Chondrocyte (in vitro differentiated cells): ENCODE measurements at places on chromosomes 4 and X. TPM values are rescaled to one million over a fixed set of nuclear protein-coding genes. Genes with fewer than 3 reads are reported as not detected.

Gene FBXL5
- total RNA-seq, result 54.4 to 110 TPM (median 56.9 TPM) in 3 replicates

DNA sequence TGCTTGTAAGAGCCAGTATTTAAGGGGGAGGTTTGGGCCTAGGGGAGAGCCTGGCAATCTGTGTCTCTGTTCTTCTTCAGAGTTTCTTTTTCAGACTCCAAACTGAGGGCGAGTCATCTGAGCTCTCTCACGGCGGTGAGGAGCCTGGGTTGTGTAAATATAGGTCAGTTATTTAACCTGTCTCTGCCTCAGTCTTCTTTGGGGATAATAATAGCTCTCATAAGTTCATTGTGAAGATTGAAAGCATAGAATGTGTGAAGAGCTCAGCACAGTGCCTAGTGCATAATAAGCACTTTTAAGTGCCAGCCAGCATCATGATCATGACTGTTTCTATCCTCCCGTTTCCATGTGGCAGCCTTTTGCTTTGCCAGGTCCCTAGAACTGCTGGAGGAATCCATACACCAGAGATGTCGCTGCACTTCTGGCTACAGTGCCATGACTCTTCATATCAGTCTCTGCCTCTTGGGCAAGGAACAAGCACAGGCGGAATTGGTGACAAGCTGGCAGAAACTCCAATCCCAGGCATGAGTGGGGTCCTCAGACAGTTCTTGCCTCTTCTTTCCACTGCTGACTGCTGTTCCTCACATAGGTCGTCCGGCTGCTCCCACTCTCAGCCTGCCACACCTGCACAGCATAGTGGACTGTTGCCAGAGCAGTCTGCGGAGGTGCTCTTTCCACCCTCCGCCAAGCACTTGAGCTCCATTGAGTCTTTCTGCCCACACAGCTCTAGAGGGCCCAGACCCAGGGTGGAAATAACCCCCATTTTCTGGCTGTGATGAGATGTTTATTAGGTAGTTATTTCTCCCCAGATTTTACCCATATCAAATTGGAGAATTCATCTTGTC lies 103.7 kb upstream of the MAML3 start:
- DNase-seq, result no peak

DNA sequence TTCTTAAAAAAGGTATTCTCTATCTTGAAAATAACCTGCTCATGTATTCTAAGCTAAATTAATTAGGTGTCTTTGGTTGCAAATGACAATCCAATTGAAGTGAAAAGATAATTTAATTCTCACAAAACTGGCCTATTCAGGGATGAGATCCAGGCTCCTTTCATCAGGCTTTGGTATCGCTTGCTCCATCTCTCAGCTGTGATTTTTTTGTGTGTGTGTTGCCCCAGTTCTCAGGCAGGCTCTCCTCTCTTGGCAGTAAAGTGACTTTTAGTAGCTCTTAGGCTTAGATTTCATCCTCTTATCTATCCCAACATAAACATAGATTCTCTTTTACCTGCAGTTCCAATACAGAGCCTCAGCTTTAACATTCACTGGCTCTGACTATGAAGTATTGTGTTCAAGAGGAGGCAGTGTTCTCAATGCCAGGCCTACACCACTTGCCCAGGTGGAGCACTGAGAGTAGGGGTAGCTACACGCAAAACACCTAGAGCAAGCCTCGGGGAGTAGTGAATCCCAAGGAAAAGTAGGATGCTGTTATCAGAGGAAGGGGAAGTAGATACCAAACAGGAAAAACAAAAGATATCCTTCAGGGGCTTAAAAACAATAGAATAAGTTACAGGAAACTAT lies 392.4 kb upstream of the ATOH1 start:
- DNase-seq, result no peak

DNA sequence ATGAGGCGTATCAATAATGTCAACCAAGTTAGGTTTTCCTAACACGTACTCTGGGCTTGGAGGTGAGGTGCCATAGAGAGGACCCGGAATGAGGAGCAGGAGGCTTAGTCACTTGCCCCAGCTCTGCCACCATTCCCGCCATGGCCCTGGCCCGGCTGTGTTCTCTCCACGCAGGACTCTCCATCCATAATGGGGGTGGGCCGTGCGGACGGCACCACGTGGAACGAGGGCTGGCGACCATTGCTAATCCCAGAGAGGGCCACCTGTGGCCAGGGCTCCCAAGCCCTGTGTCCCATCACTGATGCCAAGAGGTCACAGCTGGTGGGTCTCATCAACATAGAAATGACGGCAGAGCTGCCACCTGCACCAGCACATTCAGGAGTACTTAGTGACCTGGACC lies 76.4 kb downstream of the JAKMIP1 start:
- peak; percentile 81 for DNase-seq

DNA sequence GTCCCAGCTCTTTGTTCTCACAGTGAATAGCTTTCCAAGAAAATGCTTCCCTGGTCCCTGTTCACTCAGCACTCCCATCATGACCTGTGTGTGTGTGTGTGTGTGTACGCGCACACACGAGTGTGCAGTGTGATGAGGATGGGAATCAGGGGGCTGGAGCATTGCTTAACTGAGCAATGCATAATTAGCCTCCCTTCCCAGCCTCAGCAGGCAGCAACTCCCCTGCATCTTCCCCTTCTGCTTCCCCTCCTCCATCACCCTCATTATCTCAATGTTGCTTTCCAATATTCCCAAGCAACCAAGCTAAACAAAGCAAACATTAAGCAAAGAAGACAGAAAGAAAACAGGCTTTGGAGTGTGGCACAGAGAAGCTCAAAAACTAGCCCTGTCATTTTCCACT lies 137.0 kb downstream of the RBM47 start:
- DNase-seq, result no peak

GRCh38 chr4:15381806-15382338 lies 46.0 kb upstream of the C1QTNF7 start:
- no peak for DNase-seq

GRCh38 chr4:102665527-102665926 lies 95.2 kb downstream of the MANBA start:
- no peak for DNase-seq

GRCh38 chrX:70331161-70331560 lies 41.3 kb downstream of the KIF4A start:
- DNase-seq, result no peak

- no peak for DNase-seq
Measured at GRCh38 chrX:39654952-39655351, 442.8 kb downstream of the BCOR start.

GRCh38 chr4:125484912-125485311 lies 170.2 kb downstream of the FAT4 start:
- DNase-seq, result no peak
